HT1080 (cell line): ENCODE measurements at places on chromosomes 2 and 18.

GRCh38 chr2:234429265-234429664 is 67.6 kb downstream of the ARL4C start:
- DNase-seq, result no peak

GRCh38 chr2:41116106-41116797 is 664.4 kb upstream of the SLC8A1 start:
- DNase-seq, result peak; percentile 53

- DNase-seq, result no peak
Measured at GRCh38 chr2:42846026-42846425, 53.6 kb upstream of the HAAO start.

DNA sequence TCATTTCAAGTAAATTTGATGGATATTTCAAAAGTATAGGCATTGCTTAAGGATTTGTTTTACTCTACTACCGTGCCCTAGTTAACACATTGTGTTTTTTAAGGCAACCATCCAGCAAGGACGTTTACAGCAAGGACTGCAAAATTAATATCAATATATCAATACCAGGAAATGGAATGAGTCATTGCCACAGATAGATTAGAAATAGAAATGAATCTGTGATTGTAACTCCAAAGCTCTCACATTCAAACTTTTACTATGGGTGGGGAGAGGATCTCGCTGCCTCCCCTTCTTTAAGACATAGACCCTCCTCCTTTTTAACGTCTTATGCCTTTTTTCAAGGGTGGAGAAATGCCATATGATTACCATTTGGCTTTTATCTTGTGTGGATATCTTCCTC is 3.8 kb downstream of the CD28 start:
- no peak for DNase-seq

GRCh38 chr2:198084156-198084555 is 279.8 kb downstream of the PLCL1 start:
- DNase-seq, result no peak

GRCh38 chr18:26771524-26771923 is 94.0 kb downstream of the AQP4 start:
- no peak for DNase-seq

- no peak for DNase-seq
Measured at GRCh38 chr2:36800381-36800780, 103.9 kb downstream of the VIT start.

DNA sequence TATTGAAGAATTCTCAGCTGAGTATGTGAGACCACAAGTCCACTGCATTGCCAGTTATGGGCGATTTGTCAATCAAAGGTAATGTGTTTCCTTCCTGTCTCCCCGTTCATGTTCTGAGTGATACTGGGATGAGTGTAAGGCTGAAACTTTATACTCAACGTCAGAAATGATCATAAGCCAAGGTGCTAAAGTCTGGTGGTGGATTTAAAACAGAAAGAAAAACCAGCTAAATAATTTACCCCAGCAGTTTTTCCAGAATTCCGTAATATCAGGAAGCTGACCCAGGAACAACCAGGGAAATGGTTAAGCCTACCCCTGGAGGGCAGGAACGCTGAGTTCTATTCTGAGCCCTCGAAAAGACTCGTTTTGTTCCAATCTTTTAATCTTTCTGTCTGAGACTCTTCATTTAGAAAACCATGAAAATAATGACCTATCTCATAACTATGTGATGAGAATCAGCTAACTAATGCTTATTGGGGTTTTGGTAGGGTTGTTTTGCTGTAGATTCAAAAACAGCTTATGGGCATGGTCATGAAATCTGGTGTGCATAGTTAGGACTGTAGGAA is 149.6 kb downstream of the LAMA3 start:
- peak; percentile 81 for DNase-seq
